Ecto neural progenitor cell (in vitro differentiated cells): ENCODE measurements at places on chromosomes 2 and 18.

DNA sequence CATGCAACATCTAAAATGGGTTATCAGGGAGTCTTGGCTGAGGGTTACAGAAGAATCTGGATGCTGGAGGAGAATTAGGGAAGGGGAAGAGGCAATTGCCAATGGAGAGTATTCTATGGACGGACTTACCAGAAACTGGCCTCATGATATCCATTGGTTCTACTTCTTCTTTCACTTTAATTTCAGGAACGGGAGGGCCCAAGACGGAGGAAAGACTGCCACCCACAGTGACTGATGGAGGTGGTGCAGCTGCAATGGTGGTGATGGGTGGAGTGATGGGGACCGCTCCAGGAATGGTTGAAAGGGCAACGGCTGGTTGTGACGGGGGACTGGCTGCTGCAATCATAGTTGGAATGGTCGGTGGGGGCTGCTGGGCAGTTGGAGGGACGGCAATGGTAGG, 69.1 kb upstream of the AMMECR1L start:
- no peak for DNase-seq

- no peak for DNase-seq
Observed at GRCh38 chr2:121074293-121074932, 210.6 kb downstream of the TFCP2L1 start.

- DNase-seq = no peak
Observed at GRCh38 chr2:20356042-20356441, 5.4 kb upstream of the PUM2 start.

DNA sequence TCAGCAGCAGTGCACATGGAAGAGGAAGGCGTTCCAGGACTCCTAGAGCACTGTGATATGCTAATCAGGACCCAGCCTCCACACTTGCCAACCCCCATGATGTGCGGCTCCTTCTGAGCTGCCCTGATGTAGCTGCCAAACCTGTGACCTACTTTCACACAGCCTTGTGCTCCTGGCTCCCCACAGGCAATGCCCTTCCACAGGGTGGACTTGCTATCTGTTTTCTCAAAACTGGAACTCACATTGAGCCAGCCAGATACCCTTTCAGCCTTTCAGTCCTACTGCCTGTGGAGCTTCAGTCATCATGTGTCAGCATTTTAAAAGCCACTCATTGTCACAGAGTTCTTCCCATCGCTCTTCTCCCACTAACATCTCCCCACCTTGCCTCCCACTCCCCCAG, 181.6 kb downstream of the AFF3 start:
- no peak for DNase-seq

DNA sequence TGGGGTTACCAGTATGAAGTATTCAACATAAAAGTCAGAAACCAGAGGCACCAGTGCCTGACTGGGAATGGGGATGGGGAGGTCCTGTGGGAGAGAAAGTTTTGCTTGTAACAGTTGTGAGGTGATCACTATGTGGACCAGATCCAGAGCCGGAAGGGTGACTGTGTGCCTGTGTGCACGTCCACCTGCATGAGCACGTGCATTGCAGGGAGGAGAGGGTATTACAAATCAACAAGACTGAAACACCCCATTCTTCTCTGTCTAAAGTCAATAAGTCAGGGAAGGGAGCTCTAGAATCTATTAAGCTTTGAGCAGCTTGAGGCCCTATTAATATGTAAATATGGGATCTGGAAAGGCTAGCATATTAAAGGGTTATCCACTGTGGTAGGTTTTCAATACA, 241.0 kb upstream of the ACVR2A start:
- no peak for DNase-seq

- DNase-seq = no peak
Observed at GRCh38 chr2:74739733-74740241, 85.7 kb downstream of the SEMA4F start.

GRCh38 chr2:200456567-200456966, 53.3 kb downstream of the KCTD18 start:
- no peak for DNase-seq
